Stimulated activated CD8-positive, alpha-beta memory T cell treated with anti-CD3 and anti-CD28 coated beads, Interleukin-12 subunit alpha, Interleukin-12 subunit beta, amount 100 ng/mL, for 1 hour (primary cell): ENCODE measurements at places on chromosomes 6 and 20.

- DNase-seq = no peak
These were observed 37.0 kb upstream of the PREX1 start for GRCh38 chr20:48864738-48865318.

GRCh38 chr6:46626228-46626909 lies 26.2 kb downstream of the CYP39A1 start:
- DNase-seq = no peak

GRCh38 chr20:8094415-8094818 lies 37.6 kb upstream of the PLCB1 start:
- no peak for DNase-seq

- DNase-seq = no peak
These were observed 188.2 kb upstream of the FOXQ1 start for GRCh38 chr6:1123386-1124375.

- DNase-seq = no peak
These were observed 402.9 kb upstream of the RUNX2 start for GRCh38 chr6:44925100-44925739.

DNA sequence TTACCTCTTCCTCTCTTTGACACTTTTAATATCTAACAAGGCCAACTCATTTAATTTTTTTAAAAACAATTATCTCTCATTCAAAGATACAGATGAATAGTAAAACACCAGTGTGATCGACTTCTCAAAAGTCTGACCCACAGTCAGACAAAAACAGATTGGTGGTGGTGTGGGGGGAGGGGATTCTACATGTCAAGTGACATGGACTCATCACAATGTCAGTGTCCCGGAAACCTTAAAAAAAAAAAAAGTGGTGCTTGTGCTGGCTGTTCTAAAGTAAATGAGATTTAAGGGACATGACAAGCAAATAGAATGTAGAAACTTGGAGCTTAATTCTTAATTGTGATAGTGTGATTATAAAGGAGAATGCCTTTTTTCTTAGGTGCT lies 16.3 kb upstream of the RFPL4B start:
- no peak for DNase-seq

- DNase-seq = no peak
These were observed 633 bp downstream of the RPRD1B start for GRCh38 chr20:38034108-38034649.

- no peak for DNase-seq
These were observed 292.3 kb downstream of the RFPL4B start for GRCh38 chr6:112639391-112639831.

- no peak for DNase-seq
These were observed 71.6 kb downstream of the STK35 start for GRCh38 chr20:2173186-2173585.

DNA sequence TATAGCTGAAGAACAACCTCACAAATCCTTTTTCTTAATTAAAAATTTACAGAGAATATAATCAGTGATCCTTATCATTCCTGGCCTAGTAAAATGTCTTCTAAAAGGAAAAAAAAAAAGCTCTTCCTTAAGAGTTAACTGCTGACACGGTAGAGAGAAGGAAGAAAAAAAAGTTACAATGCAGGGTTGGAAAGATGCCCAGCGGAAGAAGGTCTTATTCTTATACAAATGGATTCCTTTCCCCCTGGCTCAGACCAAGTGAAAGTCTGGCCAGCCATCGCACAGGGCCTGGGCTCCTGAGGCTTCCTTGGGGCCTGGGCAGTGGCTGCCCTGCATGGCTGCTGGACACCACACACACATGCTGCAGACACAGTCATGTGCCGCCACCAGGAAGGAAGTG lies 688.6 kb downstream of the TENT5A start:
- DNase-seq = no peak

DNA sequence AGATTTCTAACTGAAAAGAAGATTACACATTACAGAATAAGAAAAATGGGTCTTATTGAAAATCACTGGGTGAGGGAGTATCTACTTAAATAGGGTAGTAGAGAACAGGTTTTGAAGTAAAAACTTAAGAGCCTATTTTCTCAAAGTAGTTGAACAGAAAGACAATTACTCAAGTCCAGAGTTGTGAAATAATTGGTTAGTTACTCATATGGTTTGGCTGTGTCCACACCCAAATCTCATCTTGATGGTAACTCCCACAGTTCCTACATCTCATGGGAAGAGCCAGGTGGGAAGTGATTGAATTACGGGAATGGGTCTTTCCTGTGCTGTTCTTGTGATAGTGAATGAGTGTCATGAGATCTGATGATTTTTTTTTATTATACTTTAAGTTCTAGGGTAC lies 1035.3 kb upstream of the GJE1 start:
- no peak for DNase-seq

DNA sequence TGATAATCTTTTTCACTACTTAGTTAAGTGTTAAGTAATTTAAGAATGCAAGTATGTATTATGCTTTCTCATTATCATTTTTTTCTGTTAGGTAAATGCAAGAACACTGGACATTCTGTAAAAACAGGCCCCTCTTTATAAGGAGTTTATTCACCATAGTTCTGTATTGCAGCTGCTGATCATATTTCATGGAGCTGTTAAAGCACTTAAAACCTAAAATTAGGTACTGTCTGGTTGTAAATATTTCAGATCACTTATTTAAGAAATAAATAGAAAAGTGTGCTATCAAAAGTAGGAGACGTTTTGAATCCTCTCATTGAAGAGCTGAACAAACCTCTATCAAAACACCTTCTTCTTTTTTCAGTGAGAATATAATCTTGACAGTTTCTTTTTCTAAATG lies 3.9 kb downstream of the EYA4 start:
- no peak for DNase-seq

GRCh38 chr6:137873273-137873762 lies 6.3 kb downstream of the TNFAIP3 start:
- no peak for DNase-seq

GRCh38 chr6:21102624-21103023 lies 490.9 kb upstream of the SOX4 start:
- DNase-seq = no peak

DNA sequence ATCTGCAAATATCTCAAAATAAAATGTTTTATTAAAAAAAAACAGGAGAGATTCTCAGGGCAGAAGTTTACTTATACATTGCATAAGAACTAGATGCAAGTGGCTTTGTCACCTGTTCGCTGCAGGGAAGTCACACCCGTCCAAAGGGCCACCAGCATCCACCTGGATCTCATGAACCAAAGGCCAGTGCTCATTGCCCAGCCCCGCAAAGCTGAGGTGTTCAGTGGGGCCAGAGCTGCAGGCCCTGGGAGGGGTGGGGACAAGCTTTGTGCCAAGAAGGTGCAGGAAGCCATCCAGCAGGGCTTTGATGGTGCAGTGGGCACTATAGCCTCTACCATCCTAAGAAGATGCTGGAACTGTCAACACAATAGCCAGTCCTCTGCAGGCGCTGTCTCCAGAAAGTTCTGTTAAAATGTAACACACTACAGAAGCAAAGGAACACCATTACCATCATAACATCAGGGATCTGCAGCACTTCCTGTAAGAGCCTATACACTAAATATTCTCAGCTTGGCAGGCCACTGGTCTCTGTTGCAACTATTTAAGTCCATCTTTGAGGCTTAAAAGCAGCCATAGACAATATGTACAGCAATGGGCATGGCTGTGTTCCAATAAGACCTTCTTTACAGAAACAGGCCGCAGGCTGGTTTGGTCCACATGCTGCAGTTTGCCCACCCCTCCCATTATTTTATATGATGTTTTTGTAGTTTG lies 15.7 kb upstream of the CD93 start:
- DNase-seq = no peak

GRCh38 chr6:28281288-28282064 lies at the start of gene PGBD1:
PGBD1 (plus strand) TSS chr6:28281572; CDS start chr6:28283814, 2,242 bp downstream.
- no peak for DNase-seq

DNA sequence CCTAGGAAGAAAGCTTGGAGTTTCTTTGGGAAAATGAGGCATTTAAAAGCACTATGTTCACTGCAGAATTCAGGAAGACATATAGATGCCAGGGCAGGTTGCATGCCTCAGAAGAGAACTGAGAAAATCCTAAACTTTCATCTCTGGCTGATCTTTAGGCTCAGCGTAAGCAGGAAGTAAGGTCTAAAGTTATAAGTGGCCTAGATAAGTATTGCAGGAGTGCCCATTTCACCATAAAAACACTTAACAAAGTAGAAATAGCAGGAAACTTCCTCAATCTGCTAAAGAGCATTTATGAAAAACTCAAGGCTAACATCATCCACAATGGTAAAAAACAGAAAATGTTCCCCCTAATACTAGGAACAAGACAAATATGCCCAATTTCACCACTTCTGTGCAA lies 320.3 kb downstream of the BMP2 start:
- DNase-seq = no peak

GRCh38 chr6:139137706-139138105 lies 2.8 kb downstream of the HECA start:
- no peak for DNase-seq

GRCh38 chr6:35984701-35985100 lies 39.7 kb downstream of the SLC26A8 start:
- DNase-seq = no peak

- DNase-seq = no peak
These were observed 146.2 kb downstream of the MMS22L start for GRCh38 chr6:97136626-97137358.

DNA sequence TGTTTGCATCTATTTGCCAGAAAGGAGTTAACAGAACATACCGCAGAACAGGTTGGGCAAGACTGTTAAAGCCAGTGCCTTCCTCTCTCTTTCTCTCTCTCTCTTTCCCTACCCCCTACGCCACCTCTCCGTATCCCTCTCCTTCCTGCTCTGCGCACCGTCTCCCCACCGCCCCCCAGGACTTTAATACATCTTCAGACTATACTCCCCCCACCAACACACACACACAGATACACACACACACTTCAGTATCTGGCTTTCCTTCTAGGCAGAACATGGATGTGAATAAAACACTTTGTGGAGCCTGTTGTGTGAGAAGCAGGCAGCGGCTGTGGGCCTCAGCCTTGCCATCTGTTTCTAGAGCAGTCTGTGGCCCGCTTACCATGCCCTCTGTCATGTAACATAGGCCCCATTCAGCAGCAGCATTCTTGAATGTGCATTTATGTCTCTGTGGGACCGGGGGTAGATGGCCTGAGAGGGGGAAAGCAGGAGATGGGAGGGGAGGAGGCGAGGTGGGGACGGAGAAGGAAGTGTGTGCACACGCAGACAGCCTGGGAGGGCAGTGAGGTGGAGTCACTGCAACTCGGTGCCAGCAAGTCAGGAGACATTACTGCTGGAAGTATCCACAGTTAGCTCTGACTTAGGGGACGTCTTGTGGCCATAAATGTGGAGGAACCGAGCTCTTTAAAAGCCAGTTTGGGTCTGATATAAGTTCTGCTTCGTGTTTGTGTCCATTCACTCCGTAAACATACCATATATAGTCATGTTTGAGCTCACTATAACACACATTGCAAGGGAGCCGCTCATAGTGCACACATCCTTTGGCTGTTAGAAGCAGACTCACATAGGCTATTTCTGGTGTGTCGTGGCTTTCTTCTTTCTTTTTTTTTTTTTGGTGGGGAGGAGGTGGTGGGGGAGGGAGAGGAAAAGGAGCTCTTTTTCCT lies 38.4 kb downstream of the RREB1 start:
- no peak for DNase-seq

DNA sequence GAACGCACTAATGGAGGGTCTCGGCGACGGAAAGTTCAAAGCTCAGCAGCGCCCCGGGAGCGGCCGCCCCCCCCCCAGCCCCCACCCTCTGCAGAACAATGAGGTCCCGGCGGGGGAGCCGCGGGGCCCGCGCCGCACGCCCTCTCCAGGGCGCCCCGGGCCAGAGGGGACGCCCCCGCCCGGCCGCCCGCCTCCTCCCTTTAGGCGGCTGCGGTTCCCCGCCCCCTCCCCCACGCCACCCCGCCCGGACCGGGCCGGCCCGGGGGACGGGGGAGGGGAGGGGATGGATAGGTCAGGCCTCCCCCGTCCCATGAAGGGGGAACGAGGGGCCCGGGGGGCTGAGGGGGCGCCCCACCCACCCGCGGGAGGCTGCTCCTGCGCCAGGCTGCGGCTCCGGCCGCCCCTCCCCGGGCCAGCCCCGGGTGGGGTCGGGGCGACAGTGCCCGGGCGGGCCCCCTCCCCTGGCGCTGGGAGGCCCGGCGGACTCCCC lies 1.5 kb downstream of the NOL4L start:
- DNase-seq = no peak

GRCh38 chr6:19759117-19759880 lies 77.9 kb upstream of the ID4 start:
- DNase-seq = no peak

GRCh38 chr6:90294008-90294511 lies 2.6 kb downstream of the BACH2 start:
- DNase-seq = no peak

- no peak for DNase-seq
These were observed 89.0 kb upstream of the AKIRIN2 start for GRCh38 chr6:87791029-87791428.

GRCh38 chr6:30615219-30615957 lies 1.7 kb downstream of the PPP1R10 start:
- peak; percentile 31 for DNase-seq

DNA sequence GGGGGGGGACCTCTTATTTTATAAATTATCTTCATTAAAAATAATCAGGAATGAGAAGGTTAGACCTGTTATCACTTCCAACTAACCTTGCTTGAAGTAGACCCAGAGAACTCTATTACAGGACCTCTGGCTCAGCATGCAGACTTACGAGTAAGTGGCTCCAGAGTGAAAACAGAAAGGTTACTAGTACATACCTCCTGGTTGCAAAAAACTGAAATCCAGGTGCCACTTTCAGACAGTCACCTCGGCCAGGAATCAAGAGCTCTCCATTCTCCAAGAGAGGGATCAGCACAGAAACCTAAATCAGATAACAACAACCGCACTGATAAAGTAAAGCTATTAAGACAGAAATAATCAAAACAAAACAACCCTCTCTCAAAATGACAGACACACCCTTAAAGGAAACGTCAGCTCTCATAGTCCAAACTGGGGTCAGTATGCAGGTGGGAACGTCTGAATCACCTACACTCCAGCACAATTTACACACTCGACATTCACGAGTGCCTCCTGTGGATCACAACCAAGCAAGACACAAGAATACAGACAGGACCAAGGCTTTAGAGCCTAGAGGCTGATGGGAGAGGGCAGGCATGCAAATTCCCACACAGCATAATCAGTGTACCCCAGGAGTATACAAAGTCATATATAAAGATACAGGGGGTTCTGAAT lies 31.8 kb downstream of the MDN1 start:
- DNase-seq = no peak

DNA sequence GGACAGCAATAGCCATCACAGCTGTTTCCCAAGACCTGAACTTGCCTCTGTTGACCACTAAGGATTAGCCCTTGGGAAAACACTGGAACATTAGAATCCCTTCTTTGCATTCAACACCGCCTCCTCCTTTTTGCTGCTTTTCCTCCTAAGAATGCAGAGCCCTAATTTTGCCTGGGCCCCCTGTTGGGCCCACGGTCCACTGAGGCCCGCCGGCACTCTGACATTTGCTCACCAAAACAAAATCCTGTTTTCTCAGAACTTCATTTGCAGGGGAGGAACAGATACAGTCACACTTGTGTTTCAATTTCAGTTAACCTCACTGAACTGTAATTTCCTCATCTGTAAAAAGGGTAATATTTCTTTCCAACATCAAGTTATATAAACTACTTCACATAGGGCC lies 116.0 kb upstream of the JARID2 start:
- no peak for DNase-seq
